ENCODE measurements at places on chromosomes 3 and 15.

- DNase-seq: no peak
These were observed 82.3 kb upstream of the LPP start for GRCh38 chr3:188071636-188072035.

DNA sequence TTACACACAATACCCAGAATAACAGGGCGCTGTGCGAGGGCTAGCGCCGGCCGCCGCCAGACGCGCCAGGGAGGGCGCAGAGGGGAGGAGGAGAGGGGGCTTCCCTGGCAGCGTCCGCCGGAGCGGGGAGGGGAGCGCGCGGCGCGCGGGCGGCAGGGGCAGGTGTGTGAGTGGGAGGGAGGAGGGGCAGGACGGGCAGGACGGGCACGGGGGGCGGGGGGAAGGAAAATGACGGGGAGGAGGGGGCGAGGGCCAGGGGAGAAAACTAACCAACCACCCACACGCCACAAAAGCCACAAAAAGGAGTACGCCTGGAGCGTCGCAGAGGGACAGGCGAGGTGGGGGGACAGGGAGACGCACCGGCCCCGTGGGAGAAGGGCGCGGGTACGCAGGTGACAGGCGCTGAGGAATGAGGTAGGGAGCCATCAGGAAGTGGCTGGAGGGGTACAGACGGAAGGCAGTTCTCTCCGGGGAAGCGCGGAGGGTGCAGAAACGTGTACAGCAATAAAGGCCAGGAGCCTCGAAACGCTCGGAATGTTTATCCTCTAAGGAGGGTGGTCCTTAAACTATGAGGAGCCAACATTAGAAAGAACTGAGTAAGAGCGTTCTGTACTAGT is 610 bp upstream of the SATB1 start:
- DNase-seq: no peak

GRCh38 chr15:35142578-35142977 is 57.5 kb upstream of the NANOGP8 start:
- DNase-seq: no peak

GRCh38 chr3:73026760-73027113 is 30.1 kb downstream of the PPP4R2 start:
- DNase-seq: no peak

DNA sequence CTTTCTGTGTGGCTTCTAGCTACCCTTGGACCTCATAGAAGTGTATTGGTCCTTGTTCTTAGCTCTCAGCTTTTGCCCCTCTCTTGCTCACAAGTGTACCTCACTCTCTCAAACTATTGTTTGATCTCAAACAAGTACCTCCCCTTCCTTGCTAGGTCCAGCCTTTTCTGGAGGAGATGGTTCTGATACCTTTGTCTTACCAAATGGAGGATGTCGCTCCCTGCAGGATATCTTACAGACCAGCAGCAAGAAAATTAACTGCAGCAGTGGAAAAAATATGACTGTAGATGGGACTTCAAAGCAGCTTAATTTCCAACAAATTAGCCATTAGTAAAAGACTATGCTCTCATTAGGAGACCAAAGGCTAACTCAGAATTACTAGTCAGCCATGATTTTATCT is 388.1 kb upstream of the ROBO2 start:
- DNase-seq: no peak

- DNase-seq: no peak
These were observed 6.4 kb downstream of the CEP97 start for GRCh38 chr3:101730839-101731238.

DNA sequence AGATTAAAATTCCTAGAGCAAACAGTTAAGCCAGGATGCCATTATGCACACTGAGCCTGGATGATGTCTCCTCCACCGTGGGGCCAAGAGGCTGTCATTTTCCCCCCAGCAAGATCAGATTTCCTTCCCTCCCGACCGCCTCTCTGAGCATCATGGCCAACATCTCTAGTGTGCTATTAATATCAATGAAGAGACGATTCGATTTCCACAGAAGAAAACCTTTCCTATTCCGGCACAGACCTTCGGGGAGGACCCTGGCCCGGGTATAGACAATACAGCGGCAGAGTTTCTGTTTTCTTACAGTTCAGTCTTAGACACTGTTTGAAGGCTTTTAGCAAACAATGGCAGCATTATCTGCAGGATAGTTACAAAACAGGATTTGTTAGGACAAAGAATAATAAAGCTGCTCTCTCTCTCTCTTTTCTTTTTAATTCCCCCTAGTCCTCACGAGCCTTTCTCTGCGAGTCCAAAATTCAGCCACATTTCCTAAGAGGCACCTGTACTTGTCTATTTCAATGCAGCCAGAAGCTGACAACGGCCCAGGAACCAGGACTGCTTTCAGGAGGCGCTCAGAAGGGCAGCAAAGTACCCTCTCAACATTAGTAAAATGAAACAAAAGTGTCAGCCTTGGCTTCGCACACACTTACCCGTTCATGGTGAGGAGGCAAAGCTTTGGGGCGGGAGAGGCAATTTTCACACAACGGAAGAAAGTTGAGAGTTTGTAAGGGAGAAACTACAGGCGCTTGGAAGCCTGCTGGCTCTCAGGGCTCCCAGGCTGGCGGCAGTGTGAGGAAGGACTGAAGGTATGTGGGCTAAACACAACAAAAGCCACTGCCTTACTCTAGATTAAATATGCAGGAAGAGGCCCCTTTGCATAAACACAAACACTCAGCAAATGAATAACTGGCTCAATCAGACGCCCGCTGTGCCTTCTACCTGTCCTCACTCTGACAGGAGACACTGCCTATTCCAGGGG is 278.0 kb downstream of the FOXP1 start:
- DNase-seq: peak; percentile 39

GRCh38 chr15:64426845-64427465 is 33.4 kb upstream of the ZNF609 start:
- no peak for DNase-seq

DNA sequence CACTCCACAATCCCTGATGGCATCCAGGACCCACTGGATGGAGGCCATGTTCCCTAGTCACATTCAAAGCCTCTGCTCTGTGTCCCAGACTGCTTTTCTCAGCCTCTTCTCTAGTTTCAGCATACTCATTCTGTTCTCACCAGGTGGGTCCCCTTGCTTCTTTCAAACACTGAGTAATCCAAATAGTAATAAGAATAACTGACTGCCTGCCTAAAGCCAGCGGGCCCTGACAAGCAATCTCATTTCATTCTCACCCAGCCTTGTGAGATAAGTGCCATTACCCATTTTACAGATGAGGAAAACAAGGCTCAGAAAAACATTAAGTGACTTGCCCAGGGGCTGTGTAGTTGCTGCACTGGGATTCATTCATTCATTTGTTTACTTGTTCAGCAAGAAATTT is 25.4 kb downstream of the MAPKAPK3 start:
- DNase-seq: no peak

DNA sequence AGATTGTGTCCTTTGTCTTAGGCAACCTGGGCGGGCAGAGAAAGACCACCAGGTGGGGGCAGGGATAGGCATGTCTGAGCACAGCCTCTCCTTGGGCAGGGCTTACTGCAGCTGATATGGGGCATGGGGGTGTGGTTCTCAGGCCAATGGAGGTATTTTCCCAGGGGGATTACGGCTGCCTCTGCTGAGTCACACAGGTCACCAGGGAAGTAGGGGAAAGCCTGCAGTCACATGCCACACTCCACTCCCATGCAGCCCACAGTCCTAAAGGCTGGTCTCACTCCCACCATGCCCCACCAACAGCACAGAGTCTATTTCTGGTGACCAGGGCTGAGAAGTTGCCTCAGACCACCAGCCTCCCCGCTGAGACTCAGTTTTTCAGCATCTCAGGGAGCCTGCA is 466.4 kb downstream of the DIPK2A start:
- DNase-seq: no peak

DNA sequence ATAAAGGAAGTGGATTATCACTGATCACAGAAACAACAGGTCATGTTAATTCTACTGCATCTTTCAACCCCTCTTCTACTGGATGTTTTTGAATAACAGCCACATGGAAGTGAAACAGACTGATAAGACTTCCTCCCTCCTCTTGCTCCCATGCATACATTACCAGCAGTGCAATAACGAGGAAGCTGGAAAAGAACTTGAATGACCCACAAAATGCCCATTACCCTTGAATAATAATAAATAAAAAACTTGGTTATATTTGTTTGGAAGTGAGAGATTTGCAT is 51.6 kb downstream of the RARB start:
- no peak for DNase-seq

DNA sequence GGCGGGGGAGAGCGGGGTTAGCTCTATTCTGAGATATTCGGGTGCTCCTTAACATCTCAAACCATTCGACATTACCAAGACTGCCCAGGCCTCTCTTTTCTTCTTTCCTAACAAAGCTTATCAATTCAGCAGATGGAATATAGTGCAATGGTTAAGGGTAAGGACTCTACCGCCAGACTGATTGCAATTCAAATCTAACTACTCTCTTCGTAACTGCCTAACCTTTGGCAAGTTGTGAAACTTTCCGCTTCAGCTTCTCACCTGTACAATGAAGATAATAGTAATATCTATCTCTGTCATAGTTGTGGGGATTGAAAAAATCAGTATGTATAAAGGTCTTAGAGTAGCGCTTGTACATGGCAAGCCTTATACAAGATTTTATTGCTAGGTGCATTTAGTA is 972 bp downstream of the UBA5 start:
- no peak for DNase-seq

- DNase-seq: no peak
These were observed 3.1 kb downstream of the HHATL start for GRCh38 chr3:42699511-42699971.

- no peak for DNase-seq
These were observed 36.2 kb downstream of the FAM174B start for GRCh38 chr15:92619145-92620101.

GRCh38 chr15:64282701-64283100 is 73.3 kb downstream of the CSNK1G1 start:
- no peak for DNase-seq

GRCh38 chr15:71153823-71154524 is 38.7 kb downstream of the THSD4 start:
- peak; percentile 61 for DNase-seq

GRCh38 chr3:126971891-126972351 is 11.0 kb upstream of the PLXNA1 start:
- DNase-seq: no peak

GRCh38 chr3:120064641-120065040 is 29.6 kb downstream of the GSK3B start:
- DNase-seq: no peak

DNA sequence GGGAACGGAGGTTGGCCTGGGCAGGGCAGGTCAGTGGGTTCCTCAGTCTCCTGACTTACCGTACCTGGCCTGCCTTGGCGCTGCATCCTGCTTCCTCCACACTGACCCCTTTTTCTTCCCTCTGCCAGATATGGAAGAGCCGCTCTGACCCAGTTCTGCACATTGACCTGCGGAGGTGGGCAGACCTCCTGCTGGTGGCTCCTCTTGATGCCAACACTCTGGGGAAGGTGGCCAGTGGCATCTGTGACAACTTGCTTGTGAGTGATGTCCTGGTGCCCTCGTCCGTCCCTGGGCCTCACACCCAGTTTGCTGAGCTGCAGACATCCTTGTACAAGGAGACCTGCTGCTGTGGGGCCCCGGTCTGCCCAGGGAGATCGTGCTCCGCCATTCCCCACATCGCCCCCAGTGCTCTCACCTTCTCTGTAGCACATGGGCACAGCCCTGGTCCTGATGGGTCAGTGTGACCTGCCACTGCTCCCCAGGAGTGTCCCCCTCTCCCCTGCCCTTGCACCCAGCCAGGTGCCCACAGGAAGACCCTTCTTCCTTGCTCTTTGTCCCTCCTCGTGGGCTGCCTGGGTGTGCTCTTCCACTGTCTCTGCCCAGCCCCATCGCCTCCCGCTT is 21.0 kb downstream of the PPCDC start:
- no peak for DNase-seq

DNA sequence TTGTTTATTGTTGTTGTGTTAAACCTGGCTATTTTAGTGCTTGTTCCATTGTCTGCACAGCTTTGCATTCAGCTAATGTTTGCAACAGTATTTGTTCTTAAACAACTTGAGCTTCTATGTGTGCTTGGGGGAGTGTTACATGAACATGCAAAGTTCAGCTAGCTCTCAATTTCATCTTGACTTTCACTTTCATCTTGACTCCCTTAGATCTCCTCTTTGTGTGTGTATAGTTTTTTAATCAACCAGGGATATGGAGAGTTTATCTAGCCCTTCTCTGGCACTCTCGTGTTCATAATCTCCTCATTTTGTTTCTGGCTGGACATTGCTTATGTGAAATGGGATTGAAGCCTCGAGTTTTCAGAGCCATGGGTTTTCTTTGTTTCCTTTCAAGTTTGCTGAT is 212.4 kb upstream of the ZBTB20 start:
- DNase-seq: no peak

DNA sequence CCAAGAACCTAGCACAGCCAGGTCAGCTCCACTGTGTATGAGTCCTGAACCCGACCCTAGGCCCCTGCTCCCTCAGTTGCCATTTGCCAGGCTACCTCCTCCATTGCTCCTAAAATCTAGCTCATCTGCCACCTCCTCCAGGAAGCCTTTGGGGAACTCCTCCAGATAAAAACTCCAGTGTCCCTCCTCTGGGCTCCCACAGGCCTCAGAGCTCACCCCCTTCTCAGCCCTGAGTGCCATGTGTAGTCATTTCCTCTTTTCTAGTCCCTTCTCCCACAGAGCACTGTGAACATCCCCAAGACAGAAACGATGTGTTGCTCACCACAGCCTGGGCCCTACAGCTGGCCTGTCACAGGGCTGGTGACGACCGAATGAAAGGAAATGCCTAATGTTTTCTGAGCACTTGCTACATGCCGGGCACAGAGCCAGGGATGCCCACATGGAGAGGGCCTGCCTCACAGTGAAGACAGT is 61.0 kb downstream of the IQSEC1 start:
- DNase-seq: no peak

DNA sequence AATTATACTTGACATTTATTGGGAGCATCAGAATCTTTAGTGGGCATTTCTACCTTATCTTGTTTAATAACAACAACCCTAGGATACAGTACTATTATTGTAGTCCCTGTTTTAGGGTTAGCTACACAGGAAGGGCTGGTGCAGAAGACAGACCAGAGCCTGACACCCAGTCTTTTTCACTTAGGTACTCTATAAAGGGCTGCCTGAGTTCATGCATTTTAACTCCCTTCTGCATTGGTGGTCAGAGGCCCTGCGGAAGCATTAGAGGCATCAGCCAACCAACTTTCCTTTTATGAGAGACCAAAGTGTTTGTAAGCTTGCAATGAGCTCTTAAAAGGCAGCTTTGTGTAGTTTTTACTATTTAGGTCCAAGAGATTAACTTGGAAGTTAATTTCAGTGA is 105.4 kb downstream of the PLCL2 start:
- DNase-seq: no peak

DNA sequence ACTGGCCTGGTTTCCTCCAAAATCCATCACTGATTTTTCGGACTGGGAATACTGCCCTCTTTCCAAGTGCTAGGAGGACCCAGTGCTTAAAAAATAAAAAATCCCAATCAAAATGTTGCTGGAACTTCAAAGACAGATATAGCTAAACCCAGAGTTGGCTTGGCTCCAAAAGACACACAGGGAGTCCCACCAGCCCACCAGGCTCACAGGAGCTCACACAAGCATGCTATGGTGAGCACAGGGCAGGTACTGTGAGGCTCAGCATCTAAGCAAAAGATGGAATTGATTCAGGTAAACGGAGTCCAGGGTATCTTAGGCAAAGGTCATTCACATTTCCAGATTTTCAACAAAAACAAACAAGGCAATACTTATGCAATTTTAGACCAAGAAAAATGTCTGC is 3.7 kb downstream of the TRANK1 start:
- no peak for DNase-seq

- no peak for DNase-seq
These were observed 95.6 kb upstream of the TPM1 start for GRCh38 chr15:62946940-62947339.

Data from mammary epithelial cell (primary cell).